ENCODE measurements at places on chromosomes 2 and 18.

GRCh38 chr2:64488050-64488974 is 34.4 kb downstream of the LGALSL start:
- peak; percentile 34 for DNase-seq

DNA sequence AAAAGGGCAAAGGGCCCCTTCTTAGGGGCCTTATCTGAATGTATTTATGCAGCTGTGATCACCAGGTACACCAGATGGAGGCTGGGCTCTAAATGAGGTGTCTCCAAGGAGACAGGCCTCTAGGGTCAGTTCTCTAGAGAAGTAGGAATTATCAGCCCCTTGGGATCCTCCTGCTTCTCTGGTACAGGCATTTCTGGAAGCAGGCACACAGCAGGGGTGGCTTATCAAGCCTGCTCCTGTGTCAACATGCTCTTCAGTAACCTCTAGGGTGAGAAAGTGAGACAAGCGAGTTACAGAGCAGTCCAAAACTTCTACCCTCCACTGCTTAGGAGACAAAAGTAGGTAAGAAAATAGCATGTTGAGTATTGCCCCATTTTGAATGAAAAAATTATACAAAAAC is 13.8 kb downstream of the TPGS2 start:
- no peak for DNase-seq

DNA sequence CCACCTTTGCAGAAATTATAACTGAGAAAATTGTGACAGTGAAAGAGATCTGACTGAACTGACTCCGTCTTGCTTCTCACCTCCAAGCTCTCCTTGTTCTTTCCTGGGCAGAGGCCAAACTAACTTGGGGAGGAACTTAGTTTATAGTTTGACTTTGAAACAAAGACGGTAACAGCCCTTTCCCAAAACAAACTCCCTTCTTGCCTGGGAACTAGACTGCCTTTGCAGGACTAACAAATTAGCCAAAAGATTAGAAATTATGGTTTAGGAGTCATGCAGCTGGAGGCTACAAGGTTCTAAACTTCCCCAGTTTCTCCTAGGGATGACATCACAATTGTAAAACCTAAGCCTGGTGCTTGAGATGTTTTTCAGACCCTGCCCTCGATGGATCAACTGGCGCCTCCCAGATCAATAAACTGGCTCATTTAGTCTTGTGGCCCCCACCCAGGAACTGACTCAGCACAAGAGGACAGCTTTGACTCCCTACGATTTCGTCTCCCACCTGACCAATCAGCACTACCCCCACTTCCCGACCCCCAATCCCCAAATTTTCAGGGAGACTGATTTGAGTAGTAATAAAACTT is 137.7 kb downstream of the ALPK2 start:
- DNase-seq = no peak

DNA sequence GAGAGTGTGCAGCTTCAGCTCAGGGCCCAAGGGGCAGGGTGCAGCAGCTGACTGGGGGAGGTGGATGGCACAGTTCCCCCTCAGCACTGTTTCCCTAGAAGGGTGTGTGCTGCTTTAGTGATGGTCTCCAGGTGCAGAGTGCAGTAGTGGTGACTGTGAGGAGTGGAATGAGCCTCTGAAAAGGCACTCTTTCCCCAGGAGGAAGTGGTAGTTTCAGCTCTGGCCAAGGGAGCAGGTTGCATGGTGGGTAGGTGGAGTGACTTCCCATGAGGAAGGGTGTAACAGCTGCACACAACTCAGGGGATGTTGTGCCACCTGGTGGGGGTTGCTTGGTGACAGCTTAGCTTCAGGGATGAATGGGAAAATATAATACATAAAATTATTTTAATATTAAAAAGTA is 251.5 kb upstream of the NXPH2 start:
- no peak for DNase-seq

- DNase-seq = no peak
Observed at GRCh38 chr2:11869391-11869991, 123.1 kb downstream of the LPIN1 start.

DNA sequence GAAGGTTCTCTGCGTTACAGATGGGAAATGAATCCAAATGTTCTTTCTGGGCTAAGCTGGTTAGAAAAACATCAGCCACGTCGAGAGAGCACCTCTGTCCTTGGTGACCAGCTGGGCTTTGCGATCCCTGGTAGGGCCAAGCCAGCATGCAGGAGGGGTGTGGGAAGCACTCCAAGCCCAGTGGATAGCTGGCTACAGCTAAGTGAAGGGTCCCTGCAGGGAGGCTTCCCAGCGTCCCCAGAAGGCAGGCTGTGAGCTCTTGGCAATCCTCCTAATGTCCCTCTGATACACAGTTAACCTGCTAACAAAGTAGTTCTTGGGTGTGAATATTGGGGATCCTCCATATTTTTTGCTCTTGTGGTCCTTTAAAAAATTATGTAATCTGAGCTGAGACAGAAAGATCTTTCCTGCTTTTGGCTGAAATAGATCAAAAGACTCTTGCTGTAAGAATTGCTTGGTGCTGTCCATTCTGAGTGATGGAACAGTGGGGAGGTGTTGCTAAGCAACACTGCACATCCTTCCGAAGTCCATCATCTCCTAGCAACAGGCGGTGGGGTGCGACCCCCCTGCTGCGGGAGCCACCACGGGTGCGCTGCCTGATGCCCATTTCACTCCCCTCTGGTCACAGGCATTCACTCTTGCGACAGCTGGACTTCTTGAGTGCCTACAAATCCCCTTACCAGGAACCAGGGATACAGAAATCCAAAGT is 88.5 kb upstream of the UXS1 start:
- no peak for DNase-seq

GRCh38 chr2:64426183-64426952 is 27.6 kb upstream of the LGALSL start:
- DNase-seq = no peak

DNA sequence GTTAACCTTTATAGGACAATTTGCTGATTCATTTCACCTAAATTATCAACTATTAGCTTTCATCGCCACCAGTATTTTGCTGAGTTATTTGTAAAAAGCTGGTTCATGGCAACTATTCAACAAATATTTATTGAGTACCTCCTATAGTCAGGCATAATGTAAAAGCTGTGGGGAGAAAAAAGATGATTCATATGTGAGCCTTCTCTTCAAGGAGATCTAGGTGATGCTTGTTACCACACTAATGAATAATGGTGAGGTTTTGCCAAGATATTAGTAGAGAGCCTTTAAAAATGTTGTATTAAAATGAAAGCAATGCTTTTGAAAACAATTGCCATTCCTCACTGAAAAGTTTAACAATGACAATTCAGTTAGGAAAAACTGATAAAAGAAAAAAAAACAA is 187.8 kb downstream of the ANKRD44 start:
- no peak for DNase-seq

GRCh38 chr18:13756261-13756660 is 29.8 kb downstream of the RNMT start:
- no peak for DNase-seq

DNA sequence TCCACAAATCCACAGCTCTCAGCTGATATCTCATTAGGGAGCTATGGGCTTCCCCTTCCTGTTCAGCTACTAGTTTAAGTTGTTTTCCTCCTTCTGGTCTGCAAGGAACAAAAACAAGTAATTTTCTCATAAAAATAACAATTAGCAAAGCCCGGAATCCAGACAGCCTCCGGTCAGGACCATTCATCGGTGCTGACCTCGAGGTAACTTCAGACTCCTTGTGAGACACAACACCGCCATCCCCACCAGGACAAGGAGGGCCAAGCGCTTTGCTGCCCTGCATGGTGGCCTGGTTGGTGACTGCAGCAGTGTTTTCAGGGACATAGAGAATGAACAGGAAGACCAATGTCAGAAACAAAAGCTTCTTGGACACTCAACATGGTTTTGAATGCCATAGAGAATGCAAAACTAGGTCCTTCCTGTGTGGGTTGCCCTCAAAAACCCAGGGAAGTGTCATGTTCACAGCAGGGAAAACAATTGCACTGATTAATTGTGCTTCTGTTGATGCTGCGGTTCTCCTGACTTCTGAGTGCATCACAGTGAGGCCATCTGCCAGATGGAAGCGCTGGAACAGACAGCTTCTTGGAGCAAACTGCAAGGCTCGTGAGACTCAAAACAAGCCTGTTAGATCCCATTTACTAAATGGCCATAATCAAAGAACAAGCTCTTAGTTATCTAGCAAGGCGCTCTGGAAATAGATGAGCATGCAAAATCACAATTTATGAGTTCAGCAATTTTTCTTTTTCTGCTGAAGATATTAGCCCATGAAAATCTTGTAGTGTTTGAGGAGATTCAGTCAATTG is 77.1 kb downstream of the HS1BP3 start:
- DNase-seq = peak; percentile 48

- no peak for DNase-seq
Observed at GRCh38 chr2:236302555-236302954, 38.3 kb upstream of the ASB18 start.

- no peak for DNase-seq
Observed at GRCh38 chr2:214412679-214413078, 1.8 kb downstream of the VWC2L start.

All from skin of body (tissue), 3 donors.